ENCODE measurements at places on chromosomes 2 and 18. TPM values are rescaled to one million over a fixed set of nuclear protein-coding genes. Genes with fewer than 3 reads are reported as not detected.

SCN7A gene
- total RNA-seq: 0.90 TPM

ANTXR1 gene
- 29.2 TPM for total RNA-seq

POTEI gene
- total RNA-seq: not detected

PLEKHH2 gene
- total RNA-seq: 1.7 TPM

DSC2 gene
- not detected for total RNA-seq

FASTKD1 gene
- 11.5 TPM for total RNA-seq

CDCA7 gene
- total RNA-seq: 12.0 TPM

DLGAP1 gene
- total RNA-seq: under 0.01 TPM

TXNDC2 gene
- total RNA-seq: 0.18 TPM

PDCD1 gene
- total RNA-seq: not detected

FN1 gene
- 7,693 TPM for total RNA-seq

OST4 gene
- 386 TPM for total RNA-seq

LRRTM4 gene
- total RNA-seq: not detected

ACTG2 gene
- 349 TPM for total RNA-seq

SLC4A5 gene
- total RNA-seq: not detected

C2orf78 gene
- not detected for total RNA-seq

NDUFV2 gene
- 106 TPM for total RNA-seq

ITGA4 gene
- total RNA-seq: 20.6 TPM

DIPK1C gene
- total RNA-seq: not detected

GREB1 gene
- total RNA-seq: not detected

GNAL gene
- total RNA-seq: 0.28 TPM

MC5R gene
- total RNA-seq: not detected

CFAP53 gene
- total RNA-seq: under 0.01 TPM

CHRNG gene
- total RNA-seq: not detected

KCNG3 gene
- under 0.01 TPM for total RNA-seq

CD8B2 gene
- total RNA-seq: not detected

SLC5A7 gene
- not detected for total RNA-seq

STEAP3 gene
- total RNA-seq: 18.9 TPM

REG3A gene
- total RNA-seq: not detected

DSG4 gene
- total RNA-seq: not detected

MOCOS gene
- 1.9 TPM for total RNA-seq

CDH19 gene
- not detected for total RNA-seq

RAMP1 gene
- total RNA-seq: 19.2 TPM

SGPP2 gene
- total RNA-seq: not detected

RPRM gene
- total RNA-seq: not detected

TWIST2 gene
- 14.7 TPM for total RNA-seq

CD8A gene
- not detected for total RNA-seq

HOXD12 gene
- not detected for total RNA-seq

CNTNAP5 gene
- total RNA-seq: not detected
